ENCODE measurements at places on chromosomes 1 and 21.

DNA sequence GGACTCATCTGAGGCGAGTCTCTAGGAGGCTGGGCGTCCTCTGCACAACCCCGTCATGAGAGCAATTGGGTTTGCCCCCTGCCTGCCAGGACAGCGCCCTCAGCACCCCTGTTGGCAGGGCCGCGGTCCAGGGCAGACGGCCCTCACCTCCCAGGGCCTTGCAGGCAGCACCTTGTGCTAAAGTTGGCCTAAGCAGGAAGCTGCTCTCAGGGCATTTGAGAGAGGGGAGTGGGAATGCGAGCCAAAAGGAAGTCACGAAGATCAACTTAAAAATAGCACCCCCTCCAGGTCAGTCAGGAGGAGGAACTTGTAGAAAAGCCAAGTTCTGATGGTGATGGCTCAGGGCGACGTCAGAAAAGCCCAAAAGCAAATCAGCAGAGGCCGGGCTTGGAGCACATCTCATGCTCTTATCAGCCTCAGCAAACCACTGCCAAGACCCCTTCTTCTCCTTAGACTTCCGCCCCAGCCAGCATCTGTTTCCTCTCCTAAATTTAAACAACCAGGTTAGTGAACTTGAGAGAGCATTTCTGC is 12.6 kb upstream of the ADORA3 start:
- no peak for DNase-seq

GRCh38 chr1:193841857-193842256 is 655.4 kb upstream of the B3GALT2 start:
- DNase-seq: no peak

GRCh38 chr1:97577613-97578012 is 343.2 kb downstream of the DPYD start:
- DNase-seq: no peak

- DNase-seq: no peak
These were observed 15.5 kb upstream of the SERINC2 start for GRCh38 chr1:31397360-31398095.

DNA sequence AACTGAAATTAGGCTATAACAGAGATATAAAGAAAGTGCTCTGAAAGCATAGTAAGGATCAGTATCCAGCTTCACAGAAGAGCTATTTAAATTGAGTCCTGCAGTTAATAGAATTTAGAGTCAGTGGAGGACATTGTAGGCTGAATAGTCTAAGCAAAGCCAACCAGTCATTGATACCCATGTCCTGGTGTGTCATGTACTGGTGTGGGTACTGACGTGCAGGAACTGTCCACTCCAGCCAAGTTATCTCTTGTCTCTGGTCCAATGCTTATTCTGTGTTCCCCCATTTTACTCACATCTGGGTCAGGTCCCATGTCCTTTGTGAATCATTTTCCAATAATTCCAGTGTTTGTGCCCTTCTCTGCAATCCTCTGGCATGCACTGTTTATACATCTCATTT is 90.0 kb downstream of the MACF1 start:
- no peak for DNase-seq

- no peak for DNase-seq
These were observed 5.9 kb upstream of the SPRR2E start for GRCh38 chr1:153100245-153100644.

GRCh38 chr1:199574950-199575349 is 452.6 kb upstream of the NR5A2 start:
- DNase-seq: no peak

DNA sequence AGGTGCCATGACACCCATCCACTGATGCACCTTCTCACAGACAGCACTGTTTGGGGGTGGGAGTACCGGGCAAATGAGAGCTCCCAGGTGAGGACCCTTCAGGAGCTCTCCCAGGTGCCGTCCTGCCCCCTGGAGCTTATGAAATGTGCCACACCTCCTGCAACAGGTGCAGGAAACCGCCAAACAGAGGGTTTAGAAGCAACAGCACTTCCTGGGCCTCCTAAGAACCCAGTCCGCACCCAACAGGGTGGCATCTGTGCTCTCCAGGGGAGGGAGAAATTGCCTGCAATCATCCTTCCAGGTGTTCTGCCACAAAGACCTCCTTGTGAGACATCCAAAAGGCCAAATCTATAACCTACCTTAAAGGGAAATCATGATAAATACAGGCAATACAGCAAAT is 87.7 kb upstream of the ATP1B1 start:
- no peak for DNase-seq

DNA sequence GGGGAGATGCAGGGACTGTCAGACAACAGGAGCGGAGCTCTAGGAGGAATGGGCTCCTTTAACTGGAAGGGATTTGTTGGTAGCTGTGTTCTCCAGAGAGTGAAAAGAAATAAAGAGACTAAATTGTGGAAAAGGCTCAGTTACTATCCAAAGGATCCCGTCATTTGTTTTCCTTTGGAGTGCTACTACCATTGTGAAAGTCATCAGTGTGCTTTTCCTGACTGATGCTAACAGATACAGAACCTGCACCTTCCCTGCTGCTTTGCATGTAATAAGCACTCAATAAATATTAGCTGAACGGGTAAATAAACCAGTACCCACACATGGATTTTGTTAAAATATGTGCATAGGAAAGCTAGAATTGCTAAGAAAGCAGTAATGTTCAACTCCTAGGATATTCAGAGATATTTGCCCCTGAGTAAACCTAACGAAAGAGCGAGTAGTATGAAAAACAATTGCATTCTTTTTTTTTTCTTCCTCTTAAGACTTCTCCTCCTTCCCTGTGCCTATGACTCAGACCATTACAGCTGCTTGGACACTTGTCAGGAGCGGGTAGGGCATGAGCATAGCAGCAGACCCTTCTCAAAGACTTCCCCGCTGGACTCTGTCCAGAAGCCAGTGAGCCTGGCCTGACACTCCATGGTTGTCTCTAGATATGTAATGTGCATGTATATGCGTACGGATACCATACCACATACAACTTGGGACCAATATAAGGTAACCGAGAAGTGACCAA is 41.7 kb downstream of the PTGFRN start:
- DNase-seq: no peak

DNA sequence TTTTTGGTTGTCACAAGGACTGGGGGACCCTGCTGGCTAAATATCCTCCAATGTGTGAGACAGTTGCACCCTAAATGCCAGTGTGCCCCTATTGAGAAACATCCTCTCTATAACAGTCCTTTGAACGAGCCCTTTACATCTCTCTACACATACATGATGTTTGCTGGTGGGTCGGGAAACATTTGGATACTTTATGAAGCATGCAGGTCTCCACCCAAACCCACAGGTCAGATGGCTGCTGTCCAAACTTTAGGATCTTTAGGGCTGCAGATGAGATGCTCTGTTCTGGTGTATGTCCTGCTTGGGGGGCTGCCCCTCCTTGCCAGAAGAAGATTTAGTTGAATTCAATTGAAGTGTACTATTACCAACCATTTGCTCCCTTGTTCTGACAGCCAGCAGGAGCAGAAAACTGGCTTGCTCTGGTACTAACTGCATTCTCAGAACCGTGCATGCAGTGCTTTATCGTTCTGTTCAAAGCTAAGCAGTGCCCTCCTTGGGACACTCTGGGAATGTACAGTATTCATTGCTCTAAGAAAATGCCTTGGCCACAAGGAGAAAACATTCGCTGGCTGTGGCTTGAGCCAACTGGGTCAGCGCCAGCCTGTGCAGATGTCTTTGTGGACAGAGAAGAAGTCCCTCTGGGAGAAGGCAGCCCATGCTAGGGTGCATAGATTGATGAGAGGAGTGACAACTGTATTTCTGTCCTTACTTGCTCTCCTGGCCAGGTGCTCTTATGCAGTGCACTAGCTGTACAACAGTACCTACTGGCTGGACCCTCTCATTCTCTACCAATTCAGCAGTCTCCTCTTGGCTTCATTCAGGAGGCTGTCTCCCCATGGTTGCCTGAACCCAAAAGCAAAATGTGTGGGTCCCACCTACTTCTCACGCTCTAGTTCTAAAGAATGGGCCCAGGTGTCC is 61.4 kb upstream of the DIRAS3 start:
- peak; percentile 78 for DNase-seq

GRCh38 chr1:14142397-14143100 is 442.6 kb downstream of the PRDM2 start:
- DNase-seq: no peak

DNA sequence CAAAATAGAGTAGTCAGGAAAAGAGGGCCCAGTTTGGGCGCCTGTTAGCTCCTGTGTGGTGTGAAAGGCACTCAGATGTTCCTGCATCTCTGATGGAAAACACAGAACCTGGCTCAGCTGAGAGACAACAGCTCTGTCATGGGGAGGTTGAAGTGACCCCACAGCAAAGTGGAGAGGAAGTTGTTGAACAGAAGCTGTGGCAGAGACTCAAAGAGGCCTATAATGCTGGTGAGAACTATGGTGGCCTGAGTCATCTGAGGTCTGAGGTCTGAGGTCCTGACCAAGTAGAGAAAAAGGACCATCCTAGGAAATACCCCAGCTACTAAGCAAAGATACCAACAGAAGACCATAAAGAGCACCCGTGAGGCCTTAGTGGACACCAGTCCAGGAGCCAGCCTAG is 45.6 kb upstream of the JAK1 start:
- DNase-seq: no peak

DNA sequence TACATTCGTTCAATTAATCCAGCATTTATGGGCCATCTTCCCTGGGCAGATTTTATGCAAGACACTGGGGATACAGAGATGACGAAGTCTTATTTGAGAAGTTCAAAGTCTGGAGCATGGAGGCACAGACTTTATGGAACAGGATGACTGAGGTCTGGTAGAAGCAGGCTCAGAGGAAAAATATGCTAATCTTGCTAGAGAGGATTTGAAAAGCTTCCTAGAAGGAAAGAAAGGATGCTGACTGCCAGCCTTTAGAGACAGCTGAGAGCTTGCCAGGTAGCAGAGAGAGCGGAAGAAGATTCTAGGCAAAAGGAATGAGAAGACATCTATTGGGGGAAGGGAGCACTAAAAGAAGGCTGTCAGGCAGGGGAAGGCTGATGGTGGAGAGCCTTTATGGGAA is 75.5 kb upstream of the ATP5PO start:
- DNase-seq: no peak

- no peak for DNase-seq
These were observed 162.5 kb downstream of the APP start for GRCh38 chr21:26007951-26008498.

- DNase-seq: no peak
These were observed 187.1 kb upstream of the COA6 start for GRCh38 chr1:234186037-234186688.

- peak; percentile 72 for DNase-seq
These were observed 1.4 kb upstream of the RBM15 start for GRCh38 chr1:110337704-110338308.

GRCh38 chr1:205470131-205470530 is 14.3 kb upstream of the BLACAT1 start:
- DNase-seq: no peak

- DNase-seq: peak; percentile 38
These were observed 304.2 kb downstream of the CAMTA1 start for GRCh38 chr1:7089497-7089896.

- DNase-seq: no peak
These were observed 67.3 kb downstream of the NOS1AP start for GRCh38 chr1:162136760-162137159.

DNA sequence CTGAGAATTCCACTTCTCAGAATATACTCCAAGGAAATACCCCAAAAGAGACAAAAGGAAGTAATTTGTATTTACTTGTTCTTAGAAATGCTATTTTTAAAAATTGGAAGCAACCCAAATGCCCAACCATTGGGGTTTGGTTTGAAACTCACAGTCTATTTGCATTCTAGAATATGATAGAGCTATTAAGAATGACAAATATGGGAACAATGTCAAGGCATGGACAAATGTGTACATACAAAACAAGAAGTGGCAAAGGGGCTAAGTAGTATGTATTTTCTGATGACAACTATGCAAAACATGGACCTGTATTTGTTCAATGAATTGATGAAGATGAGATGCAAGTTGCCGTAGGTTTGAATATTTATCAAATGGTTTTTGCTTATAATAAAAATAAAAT is 32.8 kb downstream of the KCNA2 start:
- no peak for DNase-seq

Data from NCI-H82 (cell line).